ENCODE measurements at places on chromosomes 6 and 20.

- no peak for DNase-seq
Observed at GRCh38 chr6:16759181-16759645, 2.0 kb downstream of the ATXN1 start.

DNA sequence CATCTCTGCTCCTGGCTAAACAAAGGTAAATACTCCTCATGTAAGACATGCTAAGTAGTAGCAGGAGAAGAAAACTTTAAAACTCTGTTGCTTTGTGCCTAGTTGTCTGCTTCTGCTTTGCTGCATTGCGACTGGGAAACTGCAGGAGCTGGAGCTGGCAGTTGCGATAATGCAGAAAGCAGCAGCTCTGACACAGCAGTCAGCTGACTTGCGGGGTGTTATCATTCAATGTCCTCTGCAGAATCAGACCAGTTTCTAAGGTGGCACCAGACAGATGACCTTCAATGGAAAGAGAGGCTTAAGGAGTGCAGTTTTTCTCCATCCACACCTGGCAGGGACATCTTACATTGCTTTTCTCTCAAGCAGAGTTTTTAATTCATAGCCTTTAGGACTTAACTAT is 69.9 kb upstream of the SOX4 start:
- DNase-seq: no peak

GRCh38 chr6:133568970-133569889 is 319.7 kb upstream of the TCF21 start:
- no peak for DNase-seq

- no peak for DNase-seq
Observed at GRCh38 chr6:64679416-64679815, 1027.6 kb downstream of the EYS start.

DNA sequence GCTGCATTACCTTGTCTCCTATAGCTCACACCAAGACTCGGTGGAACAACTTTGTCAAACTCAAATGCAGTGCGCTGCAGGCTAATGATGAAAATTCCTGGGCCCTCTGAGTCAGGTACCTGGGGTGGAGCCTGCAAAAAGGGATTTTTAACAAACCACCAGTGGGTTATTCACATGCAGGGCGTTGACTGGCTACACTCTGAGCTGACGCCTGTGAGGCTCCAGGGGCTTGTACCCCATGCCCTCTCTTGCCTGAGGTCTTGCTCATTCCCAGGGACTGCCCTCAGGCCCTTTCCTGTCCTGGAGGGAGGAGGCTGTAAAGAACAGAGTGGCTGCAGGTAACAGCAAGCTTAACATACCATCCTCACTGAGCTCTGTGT is 9.2 kb downstream of the GTSF1L start:
- DNase-seq: no peak

DNA sequence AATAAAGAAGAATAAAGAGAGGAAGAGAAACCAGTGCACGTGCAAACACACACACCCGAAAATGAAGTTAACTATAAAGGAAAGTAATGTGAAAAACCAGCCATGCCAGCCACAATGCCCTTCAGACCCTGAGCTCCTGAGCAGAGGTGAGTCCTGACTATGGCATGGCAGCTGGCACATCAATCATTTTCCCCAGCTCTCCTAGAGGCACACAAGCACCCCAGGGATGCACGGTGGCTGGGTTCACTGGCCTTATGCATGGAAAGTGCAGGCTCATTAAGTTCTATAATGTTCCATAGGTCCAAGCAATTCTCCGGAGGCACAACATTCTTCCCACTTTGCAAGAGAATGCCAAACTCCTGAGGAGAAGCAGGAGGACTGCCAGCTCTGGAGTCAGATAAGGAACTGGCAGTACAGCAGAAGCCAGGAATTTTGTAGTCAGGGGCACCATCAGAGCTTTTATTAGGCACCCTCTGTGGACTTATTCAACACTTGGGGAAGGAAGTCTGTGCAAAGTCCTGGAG is 175.0 kb upstream of the PRDM1 start:
- DNase-seq: no peak

DNA sequence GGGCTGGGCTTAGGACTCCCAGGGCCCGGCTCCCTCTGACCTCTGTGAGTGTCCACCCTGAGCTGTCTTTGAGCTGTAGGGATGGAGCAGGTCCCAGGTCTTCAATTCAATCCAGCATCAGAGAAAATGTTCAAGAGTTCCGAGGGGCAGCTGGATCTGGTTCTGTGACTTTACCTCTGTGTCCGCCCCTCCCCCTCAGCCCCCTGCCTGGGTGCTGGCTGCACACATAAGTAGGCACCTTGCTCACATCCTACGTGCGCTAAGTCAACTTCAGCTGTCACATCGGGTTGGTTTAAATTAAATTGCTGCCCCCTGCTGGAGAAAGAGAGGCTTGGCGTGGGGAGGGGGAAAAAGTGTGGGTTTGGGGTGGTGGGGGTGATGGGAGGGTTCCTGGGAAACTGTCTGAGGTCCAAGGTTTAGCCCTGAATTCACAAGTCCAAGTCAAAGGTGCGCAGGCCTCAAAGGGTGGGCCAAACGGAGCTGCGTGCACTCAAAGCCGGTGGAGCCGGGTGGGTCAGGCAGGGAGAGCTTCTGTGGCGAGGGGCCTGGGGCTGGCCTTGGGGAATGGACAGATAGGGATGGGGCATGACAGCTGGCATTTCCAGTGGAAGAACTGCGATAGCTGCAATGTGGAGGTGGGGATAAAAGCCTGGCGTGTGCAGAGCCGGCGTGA is 3.0 kb downstream of the WFDC5 start:
- DNase-seq: no peak
